Jurkat, Clone E6-1 (cell line): ENCODE measurements at places on chromosomes 16 and 17.

DNA sequence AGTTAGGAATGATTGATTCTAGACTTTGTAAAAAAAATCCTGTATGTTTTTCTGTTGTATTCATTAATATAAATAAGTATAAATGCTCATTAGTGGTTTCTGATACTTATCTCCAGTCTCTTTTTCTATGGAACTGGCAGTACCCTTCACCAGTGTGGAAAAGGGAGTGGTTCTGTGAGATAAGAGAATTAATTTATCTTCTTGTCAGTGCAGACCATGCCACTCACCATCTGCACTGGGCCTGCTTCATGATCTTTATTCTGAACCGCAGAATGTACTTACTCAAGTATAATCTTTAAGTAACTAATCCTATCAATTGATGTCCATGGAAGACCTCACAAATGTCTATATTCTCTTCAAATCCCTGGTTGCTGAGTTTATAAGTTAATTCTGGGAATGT, 836.1 kb upstream of the CDH8 start:
- no peak for DNase-seq

DNA sequence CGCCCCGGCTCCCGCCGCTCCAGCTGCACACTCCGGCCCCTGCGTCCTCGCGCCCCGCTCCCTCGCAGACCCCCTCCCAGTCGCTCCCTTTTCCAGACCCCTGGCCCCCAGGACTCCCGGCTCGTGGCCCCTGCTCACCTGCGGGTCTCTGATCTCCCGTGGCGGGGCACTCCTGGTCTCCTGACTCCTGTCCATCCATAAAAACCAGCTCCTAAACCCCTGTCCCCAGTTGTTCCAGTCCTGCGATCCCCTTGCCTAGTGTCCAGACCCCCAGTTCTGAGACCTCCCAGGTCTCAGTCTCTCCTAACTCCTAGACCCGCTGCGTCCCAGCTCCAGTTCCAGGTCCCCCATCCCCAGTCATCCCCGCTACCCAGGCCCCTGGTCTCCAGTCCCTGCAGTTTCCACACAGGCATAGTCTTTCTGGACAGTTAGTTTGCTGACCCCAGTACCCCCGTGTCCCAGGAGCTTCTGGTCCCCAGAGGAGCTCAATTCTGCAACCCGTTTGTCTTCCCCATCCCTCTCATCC, 379 bp downstream of the SNX29 start:
- DNase-seq: no peak

- no peak for DNase-seq
Measured at GRCh38 chr17:51133365-51133764, 12.7 kb upstream of the SPAG9 start.

DNA sequence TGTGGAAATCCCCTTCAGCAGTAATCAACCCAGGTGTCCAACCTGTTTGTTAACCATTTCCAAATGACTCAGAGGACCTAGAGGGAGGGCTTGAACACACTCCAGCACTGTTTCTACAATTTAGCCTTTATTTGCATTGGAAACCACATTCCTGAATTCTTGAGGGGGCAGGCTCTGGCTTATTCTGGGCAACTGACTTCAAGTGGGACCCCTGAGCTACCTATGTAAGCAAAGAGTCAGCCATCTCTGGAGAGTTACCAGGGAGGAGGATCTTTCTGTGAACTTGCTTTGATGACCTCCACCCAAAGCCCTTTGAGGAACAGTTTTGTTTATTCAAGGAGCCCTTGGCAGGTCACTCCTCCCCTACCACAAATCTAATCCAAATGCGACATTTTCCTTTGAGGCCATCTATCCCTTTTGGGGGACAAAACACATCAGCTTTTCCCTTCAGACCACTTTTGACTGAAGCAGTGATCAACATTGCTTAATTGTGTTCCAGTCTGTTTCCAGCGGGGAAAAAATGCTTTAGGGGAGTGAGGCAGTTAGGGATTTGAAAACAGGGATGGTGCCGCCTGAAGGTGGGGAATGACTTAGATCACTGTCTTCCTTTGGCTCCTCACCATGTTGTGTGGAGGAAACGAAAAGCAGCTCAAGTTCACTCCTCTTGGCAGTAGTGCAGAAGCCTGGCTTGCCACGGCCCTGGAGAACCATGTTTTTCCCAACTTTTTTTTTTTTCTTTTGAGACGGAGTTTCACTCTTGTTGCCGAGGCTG, 46.2 kb downstream of the TUBD1 start:
- DNase-seq: no peak

DNA sequence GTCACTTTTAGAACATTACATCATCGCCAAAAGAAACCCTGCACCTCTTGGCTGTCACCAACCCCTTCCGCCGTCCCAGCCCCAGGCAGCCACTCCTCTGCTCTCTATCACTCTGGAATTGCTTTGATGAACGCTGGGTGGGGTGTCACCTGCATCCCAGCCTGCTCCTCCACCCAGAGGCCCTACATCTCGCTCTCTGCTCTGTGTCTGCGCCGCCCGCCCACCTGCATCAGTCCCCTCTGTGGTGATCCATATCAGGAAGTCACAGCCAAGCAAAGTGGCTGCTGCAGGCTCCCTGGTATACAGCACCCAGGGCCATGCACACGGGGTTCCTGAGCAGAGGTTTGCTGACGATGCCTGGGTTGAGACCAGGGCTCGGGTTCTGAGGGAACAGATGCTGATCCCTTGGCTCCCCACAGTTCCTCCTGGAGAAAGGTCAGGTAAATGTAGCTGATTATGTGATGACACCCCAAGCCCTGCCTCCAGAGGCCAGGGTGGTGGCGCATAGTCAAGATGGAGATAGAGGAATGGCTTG, 30.8 kb downstream of the MPRIP start:
- DNase-seq: no peak

GRCh38 chr17:27756467-27757371, 43.6 kb downstream of the NOS2 start:
- peak; percentile 79 for DNase-seq

GRCh38 chr16:50335196-50335958, 33.4 kb downstream of the BRD7 start:
- no peak for DNase-seq

DNA sequence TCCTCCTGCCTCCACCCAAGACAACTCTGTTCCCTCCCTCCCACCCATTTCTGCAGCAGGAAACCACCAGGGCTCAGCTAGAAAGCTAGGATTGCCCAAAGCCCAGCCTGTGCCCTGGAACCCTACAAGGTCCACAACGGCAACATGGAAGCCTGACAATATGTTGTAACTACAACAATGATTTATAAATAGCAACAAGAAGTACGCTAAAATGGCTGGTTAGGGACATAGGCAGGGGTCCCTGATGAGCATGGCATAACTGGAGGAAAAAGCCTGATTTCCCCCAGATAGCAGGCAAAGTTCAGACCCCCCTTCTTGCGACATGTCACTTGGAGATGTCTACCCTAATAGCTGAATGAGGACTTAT, 6.6 kb downstream of the ST3GAL2 start:
- no peak for DNase-seq

DNA sequence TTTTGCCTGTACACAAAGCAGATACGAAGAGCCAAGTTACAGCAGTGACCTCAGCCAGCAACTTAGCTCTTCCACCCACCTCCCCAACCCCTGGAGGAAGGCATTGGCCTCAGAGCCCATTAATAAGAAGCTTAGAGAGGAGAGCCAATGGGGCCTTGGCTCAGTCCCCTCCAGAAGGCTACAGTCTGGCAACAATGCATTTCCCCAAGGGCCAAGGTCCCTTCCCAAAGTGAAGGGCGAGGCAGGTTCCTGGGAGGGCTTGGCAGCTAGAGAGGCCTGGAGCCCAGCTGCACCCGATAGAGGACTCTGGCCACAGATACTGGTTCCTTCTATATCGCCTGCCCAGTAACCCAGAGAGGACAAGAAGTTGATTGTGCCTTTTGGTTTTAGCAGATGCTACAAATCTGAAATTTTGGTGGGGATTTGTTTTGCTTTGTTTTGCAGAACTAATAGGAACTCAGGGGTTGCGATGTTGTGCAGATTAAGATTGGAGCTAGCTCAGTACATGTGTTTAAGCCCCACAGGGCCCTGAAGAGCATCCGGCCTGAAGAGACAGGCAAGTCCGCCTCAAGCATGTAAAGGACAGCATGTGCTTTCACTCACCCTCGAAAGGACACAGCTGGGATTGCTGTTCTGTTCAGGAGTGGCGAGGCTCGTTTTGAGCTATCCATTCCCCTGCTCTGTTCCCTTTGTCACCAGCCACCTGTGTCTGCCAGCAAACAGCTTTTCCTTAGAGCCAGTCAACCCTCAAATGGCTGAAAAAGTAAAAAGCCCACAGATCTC, 12.0 kb upstream of the PNPO start:
- no peak for DNase-seq

- no peak for DNase-seq
Measured at GRCh38 chr17:50630524-50631194, 4.0 kb upstream of the ABCC3 start.

DNA sequence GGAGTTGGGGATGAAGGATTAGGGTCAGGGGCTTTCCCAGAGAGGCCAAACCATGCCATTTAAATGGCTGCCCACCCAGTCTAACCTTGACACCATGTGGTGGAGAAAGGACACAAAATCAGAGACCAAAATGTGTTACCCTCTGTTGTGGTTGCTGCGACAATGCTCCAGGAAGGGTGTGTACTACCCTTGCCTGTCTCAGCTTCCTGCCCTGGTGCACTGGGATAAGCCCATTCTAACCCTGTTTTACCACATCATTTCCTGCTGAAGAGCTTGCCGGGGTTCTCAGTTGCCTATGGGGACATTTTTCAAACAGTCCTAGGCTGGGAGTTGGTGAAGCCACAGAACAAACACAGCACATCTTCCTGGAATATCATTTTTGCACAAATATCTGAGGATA, 4.9 kb downstream of the OR4D1 start:
- peak; percentile 96 for DNase-seq

- DNase-seq: no peak
Measured at GRCh38 chr17:35001549-35001948, 21.2 kb downstream of the LIG3 start.

- DNase-seq: no peak
Measured at GRCh38 chr16:77788181-77789084, at the start of gene VAT1L. VAT1L (plus strand) TSS chr16:77788564; CDS start chr16:77788683, 119 bp downstream.

DNA sequence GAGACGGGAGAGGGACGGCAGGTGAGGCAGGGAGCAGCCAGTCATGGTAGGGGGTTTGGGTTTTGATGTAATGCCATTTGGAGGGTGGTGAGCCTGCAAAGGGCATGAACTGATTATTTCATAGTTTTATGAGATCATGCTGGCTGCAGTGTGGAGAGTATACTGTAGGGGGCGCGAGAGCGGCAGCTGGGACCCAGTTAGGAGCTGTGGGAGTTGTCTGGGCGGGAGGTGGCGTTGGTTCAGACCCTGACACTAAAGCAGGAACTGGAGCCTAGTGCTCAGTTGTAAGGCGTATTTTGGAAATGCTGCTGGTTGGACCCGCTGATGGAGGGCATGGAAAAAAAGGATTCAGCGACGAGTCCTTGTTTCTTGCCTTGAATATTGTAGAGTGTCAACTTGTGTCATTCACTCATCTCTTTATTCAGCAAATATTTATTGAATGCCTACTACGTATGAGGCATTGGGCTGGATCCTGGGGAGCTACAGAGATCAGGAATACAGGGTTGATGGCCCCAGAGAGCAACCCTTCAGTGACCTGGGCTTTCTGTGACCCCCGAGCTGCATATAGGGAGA, 23.7 kb upstream of the KDM8 start:
- DNase-seq: peak; percentile 87

GRCh38 chr16:86951831-86952598, 365.2 kb downstream of the C16orf95 start:
- DNase-seq: no peak

- DNase-seq: no peak
Measured at GRCh38 chr17:7644775-7645174, 6.0 kb upstream of the ATP1B2 start.

DNA sequence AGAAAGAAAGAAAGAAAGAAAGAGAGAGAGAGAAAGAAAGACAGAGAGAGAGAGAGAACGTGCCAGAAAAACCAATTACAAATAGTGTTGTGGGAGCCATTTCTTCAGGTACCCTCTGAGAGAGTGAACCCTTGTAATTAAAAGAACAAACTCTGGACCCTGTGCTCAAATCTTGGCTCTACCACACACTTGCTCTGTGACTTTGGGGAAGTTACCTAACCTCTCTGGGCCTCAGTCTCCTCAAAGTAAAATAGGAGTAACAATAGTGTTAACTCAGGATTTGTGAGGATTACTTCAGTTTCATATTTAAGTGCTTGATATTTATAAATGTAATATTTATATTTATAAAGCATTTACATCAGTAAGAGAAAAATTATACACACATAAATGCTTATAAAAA, 139.8 kb downstream of the GSG1L start:
- DNase-seq: no peak

DNA sequence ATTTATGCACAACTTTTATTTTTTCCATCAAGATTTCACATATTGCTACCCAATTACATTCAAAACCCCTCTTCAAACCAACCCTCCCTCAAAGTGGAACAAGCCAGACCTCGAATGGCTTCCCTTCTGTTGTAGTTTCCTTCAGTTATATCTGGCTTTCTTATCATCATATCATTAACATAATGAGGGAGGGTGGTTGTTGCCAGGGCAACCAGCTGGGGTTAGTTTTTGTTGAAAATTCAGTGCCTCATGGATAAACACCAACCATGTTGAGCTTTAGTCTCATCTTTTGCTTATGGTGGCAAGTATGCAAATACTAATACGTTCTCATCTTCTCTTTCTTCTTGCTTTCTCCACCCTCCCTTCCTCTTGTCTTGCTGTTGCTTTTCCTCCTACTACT, 359.7 kb downstream of the CDH11 start:
- no peak for DNase-seq

DNA sequence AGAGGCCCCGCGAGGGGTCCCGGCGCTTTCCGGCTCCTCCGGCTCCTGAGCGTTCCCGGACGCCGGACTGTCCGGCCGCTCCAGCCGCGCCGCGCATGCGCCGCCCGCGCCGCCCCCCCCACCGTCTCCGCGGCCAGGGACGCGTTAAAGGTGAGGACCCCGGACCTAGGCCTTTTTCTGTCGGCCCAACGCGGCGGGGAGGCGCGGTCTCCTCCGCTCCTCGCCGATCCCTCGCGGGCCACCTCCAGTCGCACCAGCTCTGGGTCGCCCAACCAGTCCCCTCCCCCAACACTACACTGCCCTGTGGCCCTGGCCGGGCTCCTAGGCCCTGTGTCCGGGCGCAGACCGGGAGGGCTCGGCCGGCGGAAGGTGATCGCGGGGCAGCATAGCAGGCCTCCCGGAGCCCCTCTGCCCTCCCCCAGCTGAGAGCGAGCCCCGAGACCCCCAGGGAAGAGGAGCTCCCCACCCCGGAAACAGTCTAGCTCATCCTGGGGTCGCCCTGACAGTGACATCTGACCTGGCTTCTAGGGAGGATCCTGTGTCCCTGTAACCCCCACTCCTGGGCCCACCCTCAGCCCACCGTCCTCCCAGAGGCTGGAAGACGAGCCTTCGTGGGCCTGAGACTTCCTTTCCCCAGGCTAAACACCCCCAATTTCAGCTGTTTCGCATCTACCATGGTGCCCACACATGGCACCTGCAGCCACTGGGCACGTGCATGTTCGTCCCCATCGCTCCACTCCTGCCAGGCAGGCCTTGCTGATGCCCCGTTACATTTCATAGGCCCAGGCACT, 14.7 kb upstream of the BCAR1 start:
- no peak for DNase-seq

GRCh38 chr16:83733301-83733700, 74.5 kb upstream of the HSBP1 start:
- no peak for DNase-seq
